ENCODE measurements at places on chromosomes 6 and 20. TPM values are rescaled to one million over a fixed set of nuclear protein-coding genes. Genes with fewer than 3 reads are reported as not detected.

- peak; percentile 85 for DNase-seq
- H3K36me3 ChIP-seq, result no peaks in the 10 kb centered on the region
- peaks cover 5% of the 10 kb centered on the region for H3K4me1 ChIP-seq
- no peaks in the 10 kb centered on the region for H3K27me3 ChIP-seq
- H3K4me3 ChIP-seq, result peak within 1 kb of the TSS; percentile 87
Observed at GRCh38 chr6:108848116-108848868, at the start of gene ARMC2. ARMC2 (plus strand) TSS chr6:108848422; CDS start chr6:108854268, 5,846 bp downstream.

Gene GJA10
- not detected for total RNA-seq

DNA sequence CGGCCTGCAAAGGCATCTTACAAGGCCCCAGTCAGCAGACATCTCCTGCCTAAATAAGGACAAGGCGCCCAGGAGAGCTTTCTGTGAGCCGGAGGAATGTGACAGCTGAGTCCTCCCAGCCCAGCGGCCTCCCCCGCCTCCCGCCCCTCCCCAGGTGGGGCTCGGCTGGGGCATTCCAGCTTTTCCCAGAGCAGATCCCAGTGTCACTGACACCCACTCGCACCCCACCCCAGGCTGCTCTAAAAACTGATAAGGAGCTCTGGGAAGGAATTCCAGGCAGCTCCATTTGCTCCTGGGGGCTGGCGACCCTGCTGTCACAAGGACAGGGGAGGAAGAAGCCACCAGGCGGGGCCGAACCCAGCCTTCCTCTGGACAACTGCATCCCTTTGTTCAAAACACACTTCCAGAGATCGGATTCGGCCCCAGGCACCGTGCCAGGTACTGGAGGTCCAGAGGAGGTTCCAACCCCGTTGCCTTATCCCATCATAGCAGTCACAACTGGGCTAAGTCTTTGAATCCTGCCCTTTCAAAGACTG, 49.7 kb downstream of the JPH2 start:
- H3K4me3 ChIP-seq, result no peak overlapping the region
- no peaks in the 10 kb centered on the region for H3K4me1 ChIP-seq
- H3K27ac ChIP-seq, result no peak overlapping the region
- no peaks in the 10 kb centered on the region for H3K27me3 ChIP-seq

Gene TSBP1
- total RNA-seq, result not detected

DNA sequence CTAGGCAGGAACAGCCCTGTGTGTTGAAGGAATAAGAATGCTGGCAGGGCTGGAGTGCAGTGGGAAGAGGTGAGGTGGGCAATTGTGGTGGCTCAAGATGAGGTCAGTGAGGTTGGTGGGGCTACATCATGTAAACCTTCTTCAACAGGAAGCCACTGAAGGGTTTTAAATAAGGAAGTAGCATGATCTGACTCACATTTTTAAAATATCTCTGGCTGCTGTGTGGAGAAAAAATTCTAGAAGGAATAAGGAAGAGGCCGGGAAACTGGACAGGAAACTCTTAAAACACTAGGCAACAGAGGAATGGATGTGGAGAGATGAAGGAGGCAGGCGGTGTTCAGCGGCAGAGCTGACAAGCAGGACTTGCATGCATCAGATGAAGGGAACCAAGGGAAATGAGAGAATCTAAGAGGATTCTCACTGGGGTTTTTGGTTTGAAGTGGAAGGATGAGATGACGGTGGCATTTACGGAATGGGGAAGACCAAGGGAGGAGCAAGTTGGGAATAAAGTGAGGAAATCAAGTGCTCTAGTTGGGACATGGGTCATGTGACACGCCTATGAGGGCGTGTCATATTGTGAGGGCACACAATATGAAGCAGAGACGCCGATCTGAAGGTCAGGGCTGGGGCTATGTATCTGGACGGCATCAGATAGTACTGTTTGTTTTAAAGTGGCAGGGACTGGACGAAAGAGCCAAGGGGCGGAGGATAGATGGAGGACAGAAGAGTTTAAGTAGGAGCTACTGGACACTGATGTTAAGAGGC, 18.2 kb downstream of the TMEM242 start:
- H3K4me1 ChIP-seq, result no peaks in the 10 kb centered on the region
- H3K4me3 ChIP-seq, result no peak overlapping the region
- no peak overlapping the region for H3K27ac ChIP-seq
- H3K27me3 ChIP-seq, result no peaks in the 10 kb centered on the region
- DNase-seq, result no peak

- no peaks in the 10 kb centered on the region for H3K4me1 ChIP-seq
- no peak overlapping the region for H3K4me3 ChIP-seq
- DNase-seq, result no peak
- no peaks in the 10 kb centered on the region for H3K36me3 ChIP-seq
- no peak overlapping the region for H3K27ac ChIP-seq
Observed at GRCh38 chr20:24001712-24002405, 13.3 kb upstream of the GGTLC1 start.

Gene ELOVL2
- 0.91 TPM for total RNA-seq

DNA sequence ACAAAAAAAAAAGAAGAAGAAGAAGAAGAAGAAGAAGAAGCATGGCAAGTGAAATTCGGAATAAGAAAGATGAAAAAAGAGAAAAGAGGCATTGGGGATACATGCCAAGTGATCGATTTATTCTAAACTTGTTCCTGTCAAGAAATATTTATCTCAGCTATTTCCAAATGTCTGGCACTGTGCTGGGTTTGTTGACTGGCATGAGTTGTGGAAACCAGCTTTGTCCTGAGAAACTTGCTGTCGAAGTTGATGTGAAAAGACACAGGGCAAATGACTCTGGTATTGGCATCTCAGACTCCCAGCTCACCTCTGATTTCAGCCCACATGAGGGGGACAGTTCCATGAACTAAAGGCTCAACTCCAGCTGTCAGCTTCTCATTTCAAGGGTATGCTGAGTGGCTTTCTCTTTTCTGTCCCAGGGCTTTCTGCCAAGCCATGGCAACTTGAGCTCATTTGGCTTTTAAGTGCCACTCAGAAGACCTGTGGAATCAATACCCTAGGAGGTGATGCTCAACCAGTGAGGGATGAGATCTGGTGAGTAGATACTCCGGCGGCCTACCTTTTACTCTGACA, 253.3 kb upstream of the JAG1 start:
- no peak overlapping the region for H3K27ac ChIP-seq
- no peak overlapping the region for H3K4me3 ChIP-seq
- H3K27me3 ChIP-seq, result no peaks in the 10 kb centered on the region
- H3K36me3 ChIP-seq, result no peaks in the 10 kb centered on the region
- H3K4me1 ChIP-seq, result peaks cover 39% of the 10 kb centered on the region

- H3K4me1 ChIP-seq, result peaks cover 9% of the 10 kb centered on the region
- H3K27ac ChIP-seq, result no peak overlapping the region
- H3K4me3 ChIP-seq, result no peak overlapping the region
- no peaks in the 10 kb centered on the region for H3K36me3 ChIP-seq
- H3K27me3 ChIP-seq, result no peaks in the 10 kb centered on the region
Observed at GRCh38 chr20:58384821-58385220, 4.2 kb upstream of the VAPB start.

Gene C4B
- total RNA-seq, result 0.52 TPM

- H3K4me1 ChIP-seq, result peaks cover 15% of the 10 kb centered on the region
- peak overlapping the region; percentile 94 for H3K4me3 ChIP-seq
- peak overlapping the region; percentile 54 for H3K27ac ChIP-seq
Observed at GRCh38 chr6:125781314-125781868, 9.4 kb upstream of the NCOA7 start.

GRCh38 chr20:17679941-17680835, 1.9 kb downstream of the RRBP1 start:
- H3K27me3 ChIP-seq, result peaks cover 20% of the 10 kb centered on the region
- H3K27ac ChIP-seq, result peak overlapping the region; percentile 68
- peaks cover 19% of the 10 kb centered on the region for H3K4me1 ChIP-seq
- DNase-seq, result peak; percentile 80
- peaks cover 30% of the 10 kb centered on the region for H3K36me3 ChIP-seq

Gene HRH3
- not detected for total RNA-seq

Gene FRS3
- 3.9 TPM for total RNA-seq

Gene MAP3K5
- 5.0 TPM for total RNA-seq

- H3K27me3 ChIP-seq, result no peaks in the 10 kb centered on the region
- DNase-seq, result no peak
- H3K4me1 ChIP-seq, result no peaks in the 10 kb centered on the region
- H3K27ac ChIP-seq, result no peak overlapping the region
- no peaks in the 10 kb centered on the region for H3K36me3 ChIP-seq
Observed at GRCh38 chr20:40156600-40157317, 532.3 kb downstream of the MAFB start.

- H3K4me3 ChIP-seq, result no peak overlapping the region
- H3K4me1 ChIP-seq, result peaks cover 61% of the 10 kb centered on the region
- DNase-seq, result no peak
- no peak overlapping the region for H3K27ac ChIP-seq
Observed at GRCh38 chr6:111803804-111804203, 69.4 kb downstream of the FYN start.

Gene ROS1
- 0.07 TPM for total RNA-seq

Gene ZBP1
- not detected for total RNA-seq

Gene RIMS4
- 0.04 TPM for total RNA-seq

DNA sequence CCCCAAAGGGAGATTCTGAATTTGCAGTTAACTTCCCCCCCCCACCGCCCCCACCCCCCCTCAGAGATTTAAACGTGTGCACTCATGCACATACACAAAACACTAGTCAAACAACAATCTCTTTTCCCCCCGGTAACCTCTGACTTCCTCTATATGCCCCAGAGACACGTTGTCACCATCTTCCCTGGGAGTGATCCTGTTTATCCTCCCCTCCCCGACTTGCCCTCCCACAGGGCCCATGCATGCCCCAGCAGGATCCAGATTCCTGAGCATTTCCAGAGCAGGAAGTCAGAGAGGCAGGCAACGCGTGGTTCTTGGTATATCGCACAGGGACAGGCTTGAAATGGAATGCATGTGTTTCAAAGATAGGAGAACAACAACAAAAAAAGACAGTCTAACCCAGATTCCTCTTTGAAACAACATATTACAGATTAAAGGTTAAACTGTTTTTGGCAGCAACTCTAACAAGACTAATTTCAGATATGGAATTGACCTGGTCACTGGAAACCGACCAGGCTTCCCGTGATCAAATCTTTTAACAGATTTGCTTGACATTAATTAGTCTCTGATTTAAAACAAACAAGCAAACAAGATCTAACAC, 1.3 kb downstream of the BLCAP start:
- peak overlapping the region; percentile 6 for H3K27ac ChIP-seq
- H3K4me3 ChIP-seq, result peak overlapping the region; percentile 92
- no peaks in the 10 kb centered on the region for H3K36me3 ChIP-seq
- peak; percentile 67 for DNase-seq
- H3K4me1 ChIP-seq, result peaks cover 31% of the 10 kb centered on the region
- H3K27me3 ChIP-seq, result no peaks in the 10 kb centered on the region

DNA sequence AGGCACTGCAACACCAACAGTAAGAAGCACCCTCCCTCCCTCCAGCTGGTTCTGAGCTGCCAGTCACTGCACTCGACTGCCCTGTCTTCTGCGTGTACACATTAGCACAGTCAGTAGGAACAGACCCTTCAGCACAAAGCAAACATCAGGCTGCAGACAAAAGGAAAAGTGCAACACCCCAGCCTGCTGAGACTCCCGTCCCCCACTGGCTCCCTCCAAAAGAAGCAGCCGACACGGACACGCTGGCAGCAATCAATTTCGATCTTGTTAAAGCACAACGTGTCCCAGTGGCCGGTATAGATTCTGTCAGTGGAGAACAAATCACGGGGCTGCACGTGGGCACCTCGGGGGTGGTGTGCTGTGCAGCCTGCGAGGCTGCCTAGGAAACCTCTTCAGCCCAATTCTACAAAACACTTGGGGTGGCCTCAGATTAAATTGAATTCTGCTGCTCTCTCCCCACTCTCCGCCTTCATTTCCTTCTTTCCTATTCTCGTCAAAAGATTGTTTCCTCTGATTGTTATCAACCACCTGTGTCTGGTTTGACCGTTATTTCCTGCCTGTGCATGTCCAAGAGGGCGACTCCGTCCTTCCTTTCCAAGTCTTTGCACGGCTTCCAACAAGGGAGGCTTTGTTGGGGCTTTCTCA, 38.7 kb downstream of the TRAF3IP2 start:
- H3K27me3 ChIP-seq, result no peaks in the 10 kb centered on the region
- peaks cover 8% of the 10 kb centered on the region for H3K4me1 ChIP-seq
- no peak overlapping the region for H3K27ac ChIP-seq
- no peak for DNase-seq

Gene DSP
- 71.6 TPM for total RNA-seq

GRCh38 chr6:121498481-121499276, 63.2 kb downstream of the GJA1 start:
- H3K27me3 ChIP-seq, result no peaks in the 10 kb centered on the region
- DNase-seq, result peak; percentile 18
- H3K36me3 ChIP-seq, result no peaks in the 10 kb centered on the region
- no peak overlapping the region for H3K4me3 ChIP-seq

Gene PLTP
- 56.6 TPM for total RNA-seq

GRCh38 chr20:64058536-64058935, 4.5 kb upstream of the TCEA2 start:
- H3K4me1 ChIP-seq, result peaks cover 16% of the 10 kb centered on the region
- no peaks in the 10 kb centered on the region for H3K27me3 ChIP-seq
- peak; percentile 26 for DNase-seq
- H3K36me3 ChIP-seq, result no peaks in the 10 kb centered on the region

DNA sequence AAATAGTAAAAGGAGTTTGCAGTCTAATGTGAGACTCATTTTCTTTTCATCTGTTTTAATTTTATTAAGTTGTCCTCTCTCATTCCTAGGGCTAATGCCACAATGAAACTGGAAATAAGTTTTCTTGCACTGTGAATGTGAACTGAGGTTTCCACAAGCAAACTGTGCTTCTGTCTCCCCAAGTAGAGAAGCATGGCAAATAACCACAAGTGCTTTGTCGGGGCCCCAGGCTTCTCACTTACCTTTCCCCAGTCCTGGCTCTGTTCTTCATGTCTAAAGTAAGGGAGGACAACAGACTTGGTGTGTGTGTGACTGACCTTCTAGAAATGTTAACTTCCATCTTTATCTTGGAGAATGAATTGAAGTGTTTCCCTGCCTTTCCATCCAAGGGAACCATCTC, 80.8 kb downstream of the CBFA2T2 start:
- no peak for DNase-seq
- H3K4me3 ChIP-seq, result no peak overlapping the region
- H3K27ac ChIP-seq, result no peak overlapping the region

Gene POU3F2
- 0.07 TPM for total RNA-seq

GRCh38 chr6:142653710-142654420, 291.1 kb downstream of the HIVEP2 start:
- H3K27ac ChIP-seq, result no peak overlapping the region
- H3K36me3 ChIP-seq, result no peaks in the 10 kb centered on the region
- no peaks in the 10 kb centered on the region for H3K27me3 ChIP-seq
- DNase-seq, result no peak
- H3K4me1 ChIP-seq, result no peaks in the 10 kb centered on the region

GRCh38 chr6:39319621-39320362, 2.7 kb downstream of the KCNK16 start:
- H3K36me3 ChIP-seq, result no peaks in the 10 kb centered on the region
- H3K4me3 ChIP-seq, result no peak overlapping the region
- H3K27me3 ChIP-seq, result peaks cover 67% of the 10 kb centered on the region

Gene NKX2-2
- total RNA-seq, result not detected
